ENCODE measurements at places on chromosomes 7 and 10. TPM values are rescaled to one million over a fixed set of nuclear protein-coding genes. Genes with fewer than 3 reads are reported as not detected.

The ZPBP gene
- not detected for total RNA-seq

The HECW1 gene
- total RNA-seq: 1.1 TPM

GRCh38 chr7:37488163-37488764 lies 39.6 kb upstream of the ELMO1 start:
- no peak for DNase-seq

DNA sequence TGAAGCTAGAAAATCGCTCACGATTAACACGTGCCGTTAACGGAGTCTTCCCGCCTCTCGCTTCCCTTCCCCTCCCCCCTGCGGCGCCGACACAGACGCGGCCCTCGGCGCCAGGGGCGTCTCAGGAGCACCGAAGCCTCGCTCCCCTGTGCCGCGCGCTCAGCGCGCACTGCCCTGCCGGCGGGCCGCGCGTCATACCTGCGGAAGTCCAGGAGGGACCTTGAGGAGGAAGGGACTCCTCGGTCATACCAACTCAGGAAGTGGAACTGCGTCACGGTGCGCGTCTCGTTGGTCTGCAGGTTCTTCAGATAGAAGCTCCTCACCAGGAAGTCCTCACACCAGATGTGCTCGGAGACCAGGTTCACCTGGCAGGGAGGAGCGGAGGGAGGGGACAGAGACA lies 239.6 kb downstream of the DNAJB6 start:
- no peak for DNase-seq

DNA sequence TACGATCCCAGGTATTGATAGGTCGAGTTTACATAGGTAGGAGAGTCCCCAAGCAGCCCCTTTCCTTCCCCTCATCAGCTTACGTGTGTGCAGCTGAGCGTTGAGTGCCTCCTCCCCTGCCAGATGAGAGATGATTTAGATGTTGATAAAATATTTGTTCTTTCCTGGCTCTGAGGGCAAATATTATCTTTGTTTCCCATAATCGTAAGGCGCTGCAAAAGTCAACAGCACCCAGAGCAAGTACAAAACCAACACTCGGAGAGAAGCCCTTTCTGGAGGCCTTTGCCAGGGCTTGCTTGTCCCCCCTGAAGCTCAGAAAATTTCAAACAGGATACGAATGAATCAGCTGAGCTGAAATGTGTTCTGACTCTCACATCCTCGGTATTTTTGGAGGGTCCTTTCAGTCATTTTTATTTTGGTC lies 683.2 kb downstream of the LRMDA start:
- no peak for DNase-seq

GRCh38 chr7:18829858-18830285 lies 287.6 kb downstream of the TWIST1 start:
- peak; percentile 68 for DNase-seq

DNA sequence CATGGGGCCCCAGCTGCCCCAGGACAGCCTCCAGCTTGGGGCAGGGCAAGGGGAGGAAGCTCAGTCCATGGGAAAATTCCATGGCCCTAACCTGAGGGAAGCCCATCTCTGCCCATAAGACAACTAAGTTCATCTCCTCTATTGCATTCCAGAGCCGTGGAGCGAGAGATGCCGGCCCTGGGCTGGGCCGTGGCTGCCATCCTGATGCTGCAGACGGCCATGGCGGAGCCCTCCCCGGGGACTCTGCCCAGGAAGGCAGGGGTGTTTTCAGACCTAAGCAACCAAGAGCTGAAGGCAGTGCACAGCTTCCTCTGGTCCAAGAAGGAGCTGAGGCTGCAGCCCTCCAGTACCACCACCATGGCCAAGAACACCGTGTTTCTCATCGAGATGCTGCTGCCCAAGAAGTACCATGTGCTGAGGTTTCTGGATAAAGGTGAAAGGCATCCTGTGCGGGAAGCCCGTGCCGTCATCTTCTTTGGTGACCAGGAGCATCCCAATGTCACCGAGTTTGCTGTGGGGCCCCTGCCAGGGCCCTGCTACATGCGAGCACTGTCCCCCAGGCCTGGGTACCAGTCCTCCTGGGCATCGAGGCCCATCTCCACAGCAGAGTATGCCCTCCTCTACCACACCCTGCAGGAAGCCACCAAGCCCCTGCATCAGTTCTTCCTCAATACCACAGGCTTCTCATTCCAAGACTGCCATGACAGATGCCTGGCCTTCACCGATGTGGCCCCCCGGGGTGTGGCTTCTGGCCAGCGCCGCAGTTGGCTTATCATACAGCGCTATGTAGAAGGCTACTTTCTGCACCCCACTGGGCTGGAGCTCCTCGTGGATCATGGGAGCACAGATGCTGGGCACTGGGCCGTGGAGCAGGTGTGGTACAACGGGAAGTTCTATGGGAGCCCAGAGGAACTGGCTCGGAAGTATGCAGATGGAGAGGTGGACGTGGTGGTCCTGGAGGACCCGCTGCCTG lies 4.3 kb downstream of the AOC1 start:
- no peak for DNase-seq
